ENCODE measurements at places on chromosomes 11 and 22.

DNA sequence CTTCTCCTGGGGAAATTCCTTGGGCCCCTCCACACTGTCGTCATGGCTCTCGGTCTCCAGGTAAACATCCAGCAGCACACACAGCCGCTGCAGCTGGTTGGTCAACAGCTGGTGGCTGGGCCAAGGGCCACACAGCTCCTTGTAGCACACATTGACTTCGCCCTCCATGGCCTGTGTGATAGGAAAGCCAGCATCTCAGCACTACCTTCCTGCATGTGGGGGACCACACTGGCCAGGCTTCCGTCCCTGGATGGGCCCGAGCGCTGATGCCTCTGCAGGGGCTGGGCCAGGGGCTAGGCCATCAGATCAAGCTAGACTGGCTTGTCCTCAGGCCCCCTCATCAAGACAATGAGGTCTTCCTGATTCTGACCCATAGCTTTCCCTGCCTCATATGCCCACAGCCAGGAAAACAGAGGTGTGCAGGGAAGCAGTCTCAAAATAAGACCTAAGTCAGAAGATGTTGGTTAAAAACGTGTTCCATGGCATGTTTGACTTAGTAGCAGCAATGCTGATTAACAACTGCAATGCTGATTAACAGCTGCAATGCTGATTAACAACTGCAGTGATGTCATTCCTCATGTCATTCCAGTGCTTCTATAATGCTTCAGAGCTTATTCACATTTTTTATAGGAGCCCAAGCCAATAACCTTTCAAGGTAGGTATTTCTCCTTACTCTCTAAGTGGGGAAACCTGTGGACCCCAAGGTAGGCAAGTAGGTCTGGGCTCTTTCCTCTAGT is 31.3 kb downstream of the NEFH start:
- DNase-seq, result no peak

DNA sequence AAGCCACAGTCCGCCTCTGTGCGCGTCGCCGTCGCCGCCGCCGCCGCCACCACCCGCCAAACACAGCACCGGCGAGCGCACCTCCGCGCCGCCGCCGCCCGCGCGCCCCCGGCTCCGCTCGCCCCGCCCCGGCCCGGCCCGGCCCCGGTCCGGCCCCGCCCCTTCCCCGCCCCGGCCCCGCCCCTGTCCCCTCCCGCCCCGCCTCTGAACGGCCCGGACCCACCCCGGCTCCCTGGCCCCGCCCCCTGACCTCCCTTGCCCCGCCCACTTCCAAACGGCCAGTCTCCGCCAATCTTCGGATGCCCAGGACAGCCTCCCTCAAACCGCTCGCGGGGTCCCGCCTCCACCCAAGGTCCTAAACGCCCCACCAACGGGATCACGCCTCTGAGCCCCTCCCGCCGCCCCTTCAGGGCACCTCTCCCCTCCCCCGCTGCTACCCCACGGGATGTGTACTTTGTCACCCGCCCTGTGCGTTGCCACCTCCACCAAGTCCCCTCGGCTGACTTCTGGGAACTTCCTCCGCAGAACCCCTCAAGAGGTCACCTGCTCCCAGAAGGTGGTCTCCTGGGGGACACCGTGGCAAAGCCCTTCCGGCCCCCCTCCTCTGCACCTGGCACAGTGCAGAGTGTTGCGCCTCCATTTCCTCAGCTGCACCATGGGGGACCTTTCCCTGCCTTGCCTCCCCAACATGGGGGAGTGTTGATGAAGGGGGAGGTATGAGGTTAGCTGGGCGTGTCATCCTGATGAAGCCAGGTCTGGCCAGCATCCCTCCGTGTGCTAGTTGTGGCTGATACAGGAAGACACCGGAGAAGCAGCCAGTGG is at the start of gene KIAA0930:
Gene KIAA0930 (minus strand): TSS at position 85 of the 822 bp plus-strand sequence. CDS start 191 bp downstream, outside the sequence.
- DNase-seq, result no peak

- no peak for DNase-seq
Observed at GRCh38 chr11:45664376-45665205, 831 bp downstream of the CHST1 start.

DNA sequence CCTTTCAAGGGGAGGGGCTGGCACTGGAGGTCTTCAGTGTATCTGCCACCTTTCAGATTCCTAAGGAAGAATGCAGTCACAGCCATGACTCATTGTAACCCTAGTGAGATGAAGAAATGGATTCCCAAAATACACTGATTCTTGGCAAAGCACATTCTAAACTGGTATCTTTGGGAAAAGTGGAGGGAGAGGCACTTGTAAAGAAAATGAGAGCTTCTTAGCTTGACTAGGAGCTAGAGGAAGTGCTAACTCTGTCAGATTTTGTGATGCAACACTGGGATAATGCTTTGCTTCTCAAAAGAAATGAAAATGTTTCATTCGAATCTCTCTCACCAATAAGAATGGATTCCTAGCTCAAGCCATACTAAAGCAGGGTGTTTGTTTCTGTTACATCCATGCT is 14.3 kb downstream of the NRIP3 start:
- DNase-seq, result no peak

DNA sequence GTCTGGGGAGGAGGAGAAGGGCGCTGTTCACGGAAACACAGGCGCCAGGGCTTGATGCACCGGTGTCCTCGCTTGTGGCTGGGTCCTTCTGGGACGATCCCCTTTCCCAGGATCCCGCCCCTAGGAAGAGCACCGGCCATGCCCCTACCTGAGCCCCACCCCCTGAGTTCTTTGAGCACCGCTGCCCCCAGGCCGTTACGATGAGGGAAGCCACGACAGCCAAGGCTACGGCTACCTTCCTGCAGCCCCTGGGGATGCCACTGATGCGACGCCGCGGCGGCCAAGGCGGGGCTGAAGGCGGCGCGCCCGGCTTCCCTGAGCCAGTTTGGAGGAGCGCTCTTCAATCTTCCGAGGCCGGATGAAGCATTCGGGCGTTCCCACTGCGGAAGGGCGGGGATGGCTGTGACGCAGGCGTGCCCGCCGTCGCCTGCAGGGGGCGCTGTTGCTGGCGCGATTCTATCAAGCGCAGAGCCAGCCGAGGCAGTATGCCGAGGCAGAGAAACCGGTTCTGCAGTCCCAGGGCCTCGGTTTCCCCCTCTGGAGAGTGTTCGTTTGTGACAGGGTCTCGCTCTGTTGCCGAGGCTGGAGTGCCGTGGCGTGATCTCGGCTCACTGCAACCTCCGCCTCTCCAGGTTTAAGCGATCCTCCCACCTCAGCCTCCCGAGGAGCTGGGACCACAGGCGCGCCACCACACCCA is 9.7 kb upstream of the NEFH start:
- no peak for DNase-seq

- no peak for DNase-seq
Observed at GRCh38 chr11:76901144-76901543, 40.4 kb downstream of the ACER3 start.

DNA sequence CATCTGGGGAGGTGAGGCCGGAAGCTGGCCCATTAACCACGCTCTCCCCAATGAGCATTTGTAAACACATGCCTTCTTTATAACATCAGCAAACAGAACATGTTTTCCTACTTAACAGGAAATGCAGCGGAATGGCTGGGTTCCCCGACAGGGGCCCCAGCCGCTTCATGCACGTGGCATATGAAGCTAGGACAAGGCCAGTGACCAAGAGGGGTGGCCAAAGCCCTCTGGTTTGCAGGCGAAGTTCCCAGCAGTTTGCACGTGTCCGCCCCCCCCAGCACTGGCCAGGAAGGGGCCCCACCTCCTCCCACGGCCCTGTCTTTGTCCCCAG is 38.7 kb upstream of the LINC01488 start:
- DNase-seq, result no peak

DNA sequence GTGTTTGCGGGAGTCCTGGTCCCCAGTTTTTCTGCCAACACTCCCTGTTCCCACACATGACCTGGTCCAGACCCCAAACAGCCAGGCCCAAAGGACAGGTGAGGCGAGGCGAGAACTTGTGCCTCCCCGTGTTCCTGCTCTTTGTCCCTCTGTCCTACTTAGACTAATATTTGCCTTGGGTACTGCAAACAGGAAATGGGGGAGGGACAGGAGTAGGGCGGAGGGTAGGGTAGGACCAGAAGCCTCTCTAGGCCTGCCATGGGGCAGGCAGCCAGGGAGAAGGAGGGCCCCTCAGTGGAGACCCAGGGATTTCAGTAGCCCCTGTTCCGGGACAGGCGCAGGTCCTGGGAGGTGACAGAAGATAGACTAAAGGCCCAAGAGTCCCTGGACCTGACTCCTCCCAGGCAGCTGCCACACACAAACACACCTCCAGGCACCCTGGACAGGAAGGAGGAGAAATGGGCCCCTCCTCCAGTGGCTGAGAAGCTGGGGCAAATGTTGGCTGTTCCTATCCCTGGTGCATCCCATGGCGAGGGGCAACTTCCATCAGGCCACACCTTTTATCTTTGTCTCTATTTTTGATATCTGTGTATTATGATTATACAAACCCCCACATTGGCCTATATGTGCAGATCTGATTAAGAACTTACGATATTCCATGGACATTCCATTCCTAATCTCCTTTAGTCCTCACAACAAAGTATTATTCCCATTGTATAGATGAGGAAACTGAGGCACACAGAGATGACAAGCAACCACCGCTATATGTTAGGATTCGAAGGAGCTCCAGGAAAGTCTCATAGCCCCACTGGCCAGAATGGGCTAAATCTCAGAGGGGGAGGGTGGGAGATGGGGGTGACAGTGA is 626 bp upstream of the F2 start:
- no peak for DNase-seq

GRCh38 chr22:46846832-46847355 is 84.4 kb downstream of the TBC1D22A start:
- DNase-seq, result no peak

- no peak for DNase-seq
Observed at GRCh38 chr11:2652333-2653197, 47.2 kb downstream of the KCNQ1OT1 start.

DNA sequence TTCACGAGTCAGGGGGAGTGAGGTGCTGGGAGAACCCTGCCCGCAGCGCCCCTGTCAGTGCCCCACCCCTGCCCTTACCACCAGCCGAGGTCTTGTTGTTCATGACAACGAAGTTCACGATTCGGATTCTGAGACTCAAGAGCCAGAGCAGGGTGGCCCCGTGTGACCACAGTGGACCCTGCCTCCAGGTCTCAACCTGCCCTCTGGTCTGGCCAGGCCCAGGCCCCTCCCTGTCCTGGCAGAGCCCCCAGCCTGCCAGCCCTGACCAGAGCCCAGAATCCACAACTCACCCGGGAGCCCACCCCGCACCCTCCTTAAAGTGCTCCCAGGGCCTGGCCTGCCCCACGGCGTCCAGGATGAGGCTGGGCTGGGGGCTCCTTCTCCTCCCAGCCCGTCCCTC is 9.9 kb downstream of the ANO9 start:
- no peak for DNase-seq

GRCh38 chr11:46413760-46414465 is 22.3 kb upstream of the CHRM4 start:
- DNase-seq, result no peak

- no peak for DNase-seq
Observed at GRCh38 chr11:128726458-128727139, 32.7 kb downstream of the FLI1 start.

DNA sequence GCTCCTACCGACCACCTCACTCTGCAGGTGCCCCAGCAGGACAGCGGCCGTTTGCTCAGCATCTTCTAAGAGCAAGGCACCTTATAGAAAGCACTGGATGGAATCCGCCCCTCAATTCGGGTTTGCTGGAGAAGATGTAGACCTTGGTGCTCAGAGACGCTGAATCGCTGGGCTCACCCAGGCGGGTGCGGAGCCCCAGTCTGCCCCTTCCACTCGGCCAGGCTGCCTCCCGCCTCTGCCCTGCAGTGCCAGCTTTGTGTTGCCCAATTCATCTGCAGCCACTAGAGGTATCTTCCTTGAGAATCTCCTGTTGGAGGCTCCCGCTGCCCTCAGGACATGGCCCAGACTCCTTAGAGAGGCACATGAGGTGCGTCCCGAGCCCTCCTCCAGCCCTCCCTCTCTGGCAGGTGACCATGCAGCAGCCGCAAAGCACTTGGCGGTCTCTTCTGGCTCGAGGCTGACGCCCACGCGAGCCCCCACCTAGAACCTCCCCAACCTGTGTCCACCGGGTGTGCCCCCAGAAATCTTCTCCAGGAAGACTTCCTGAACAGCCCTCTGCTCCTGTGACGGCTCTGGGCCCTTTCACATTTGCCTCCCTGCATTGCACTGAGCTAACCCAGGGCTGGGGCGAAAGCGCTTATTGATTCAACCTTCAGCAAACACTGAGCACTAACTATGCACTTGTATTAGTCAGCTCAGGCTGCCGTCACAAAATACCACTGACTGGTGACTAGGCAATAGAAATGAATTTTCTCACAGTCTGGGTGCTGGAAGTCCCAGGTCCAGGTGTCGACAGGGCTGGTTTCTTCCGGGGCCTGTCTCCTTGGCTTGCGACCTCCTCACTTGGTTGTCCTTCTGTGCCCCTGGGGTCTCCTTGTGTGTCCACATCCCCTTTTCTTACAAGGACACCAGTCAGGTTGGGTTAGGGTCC is 117.5 kb downstream of the WNT7B start:
- DNase-seq, result peak; percentile 44

DNA sequence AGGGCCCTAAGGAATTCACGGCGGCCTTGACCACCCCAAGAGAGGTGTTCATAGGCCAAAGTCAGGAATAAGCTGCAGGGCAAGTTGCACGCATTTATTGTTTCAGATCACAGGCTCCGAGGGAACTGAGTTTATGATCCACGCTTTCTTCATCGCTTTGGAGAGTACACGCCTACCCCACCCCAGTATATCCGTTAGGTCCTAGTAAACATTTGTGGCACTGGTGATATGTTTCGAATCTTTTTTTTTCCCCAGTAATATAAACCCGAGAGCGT is 805 bp downstream of the GANAB start:
- DNase-seq, result no peak

- no peak for DNase-seq
Observed at GRCh38 chr11:48111891-48112290, 104.7 kb upstream of the OR4B1 start.

- no peak for DNase-seq
Observed at GRCh38 chr11:18700375-18700774, 1.8 kb downstream of the TMEM86A start.

DNA sequence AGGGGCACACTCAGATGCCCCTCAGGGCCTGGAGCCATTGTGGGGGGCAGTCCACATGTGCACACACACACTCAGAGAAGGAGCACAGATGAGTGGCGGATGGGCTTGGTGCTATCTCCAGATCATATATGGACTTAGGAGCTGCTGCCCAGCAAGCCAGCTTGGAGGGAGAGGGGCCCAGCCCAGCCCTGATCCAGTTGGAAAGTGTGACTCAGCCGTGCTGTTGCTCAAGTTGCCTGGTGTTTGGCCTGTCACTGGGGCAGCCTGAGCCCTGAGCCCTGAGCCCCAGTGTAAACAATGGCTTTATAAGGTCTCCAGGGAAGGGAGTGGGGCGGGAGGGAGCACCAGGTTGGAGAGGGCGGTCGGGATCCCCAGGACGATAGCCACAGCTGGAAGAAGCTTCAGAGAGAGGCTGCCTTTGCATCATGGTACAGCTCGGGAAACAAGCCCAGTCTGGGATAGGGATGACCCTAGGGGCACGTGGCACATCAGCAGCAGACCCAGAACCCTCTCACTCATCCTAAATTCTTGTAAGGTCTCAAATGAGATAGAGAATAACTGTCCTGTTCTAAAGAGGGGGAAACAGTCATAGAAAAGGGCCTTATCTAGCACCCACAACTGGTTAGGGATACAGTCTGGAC is 4.8 kb downstream of the SELENOM start:
- no peak for DNase-seq

Data from epithelial cell of prostate (primary cell).